Breast epithelium (tissue), 4 donors: ENCODE measurements at places on chromosomes 2 and 18. TPM values are rescaled to one million over a fixed set of nuclear protein-coding genes. Genes with fewer than 3 reads are reported as not detected.

- no peaks in the 10 kb centered on the region for H3K36me3 ChIP-seq
- no peaks in the 10 kb centered on the region for H3K4me1 ChIP-seq
- no peak overlapping the region for H3K4me3 ChIP-seq
Observed at GRCh38 chr2:40254611-40255010, 197.3 kb downstream of the SLC8A1 start.

DNA sequence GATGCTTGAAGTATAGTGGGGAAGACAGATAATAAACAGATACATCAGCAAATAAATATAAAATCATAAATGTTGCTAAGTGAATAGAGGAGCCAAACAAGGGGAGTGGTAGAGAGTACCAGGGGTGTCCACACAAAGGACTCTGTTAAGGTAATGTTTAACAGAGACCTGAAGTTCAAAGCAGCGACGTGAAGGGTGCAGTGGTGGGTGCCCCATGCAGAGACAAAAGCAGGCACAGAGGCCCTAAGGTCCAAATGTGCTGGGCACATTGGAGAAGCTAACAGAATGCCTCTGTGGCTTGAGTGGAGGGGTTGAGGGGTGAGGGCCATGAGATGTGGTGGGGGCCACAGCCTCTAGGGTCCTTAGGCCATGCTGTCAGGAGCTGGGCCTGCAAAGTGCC, 109.1 kb downstream of the POLE4 start:
- no peak for DNase-seq
- no peaks in the 10 kb centered on the region for H3K36me3 ChIP-seq
- H3K4me3 ChIP-seq = no peak overlapping the region
- H3K4me1 ChIP-seq = no peaks in the 10 kb centered on the region

- no peaks in the 10 kb centered on the region for H3K27me3 ChIP-seq
- no peaks in the 10 kb centered on the region for H3K36me3 ChIP-seq
- H3K27ac ChIP-seq = no peak overlapping the region
- H3K4me1 ChIP-seq = no peaks in the 10 kb centered on the region
Observed at GRCh38 chr2:80365762-80366161, 61.2 kb upstream of the LRRTM1 start.

DNA sequence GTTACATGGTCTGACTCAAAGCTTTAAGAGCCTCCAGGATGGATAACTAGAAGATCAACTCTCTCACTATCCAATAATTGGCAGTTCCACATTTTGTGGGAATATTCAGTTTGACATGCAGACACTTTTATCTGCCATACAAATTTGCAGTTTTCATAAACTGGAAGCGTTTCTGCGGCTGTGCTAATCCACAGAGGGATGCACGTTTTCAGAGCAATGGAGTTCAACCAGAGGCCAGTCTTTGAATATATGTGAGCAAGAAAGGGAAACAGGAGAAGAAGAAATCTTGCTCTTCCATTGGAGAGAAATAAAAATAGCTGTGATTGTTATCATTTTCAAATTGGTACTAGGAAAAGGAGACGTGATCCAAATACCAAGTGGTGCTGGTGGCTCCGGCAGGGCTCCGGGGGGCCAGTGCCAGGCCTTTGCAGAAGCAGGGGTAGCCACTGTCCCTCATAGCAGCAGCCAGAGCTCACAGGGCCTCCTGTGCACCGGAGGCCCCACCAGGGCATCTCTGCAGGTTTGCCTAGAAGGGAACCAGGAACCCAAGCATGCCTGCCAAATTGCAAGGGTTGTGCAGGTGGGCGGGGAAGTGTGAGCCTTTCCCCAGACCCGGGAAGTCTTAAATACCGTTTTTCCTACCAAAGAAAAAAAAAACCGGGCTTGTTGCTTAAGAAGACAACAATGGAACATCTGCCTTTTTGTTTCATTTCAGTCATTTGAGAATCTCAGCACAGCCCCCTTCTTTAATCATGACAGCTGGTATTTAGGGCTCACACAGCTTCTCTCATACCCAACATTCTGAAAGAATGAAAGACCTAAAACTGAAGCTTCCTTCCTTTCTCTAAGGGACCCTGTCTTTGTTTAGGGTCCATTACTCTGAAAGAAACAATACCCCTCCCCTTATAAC, 791.1 kb upstream of the SOX11 start:
- no peaks in the 10 kb centered on the region for H3K27me3 ChIP-seq
- no peak overlapping the region for H3K27ac ChIP-seq
- no peaks in the 10 kb centered on the region for H3K4me1 ChIP-seq

DNA sequence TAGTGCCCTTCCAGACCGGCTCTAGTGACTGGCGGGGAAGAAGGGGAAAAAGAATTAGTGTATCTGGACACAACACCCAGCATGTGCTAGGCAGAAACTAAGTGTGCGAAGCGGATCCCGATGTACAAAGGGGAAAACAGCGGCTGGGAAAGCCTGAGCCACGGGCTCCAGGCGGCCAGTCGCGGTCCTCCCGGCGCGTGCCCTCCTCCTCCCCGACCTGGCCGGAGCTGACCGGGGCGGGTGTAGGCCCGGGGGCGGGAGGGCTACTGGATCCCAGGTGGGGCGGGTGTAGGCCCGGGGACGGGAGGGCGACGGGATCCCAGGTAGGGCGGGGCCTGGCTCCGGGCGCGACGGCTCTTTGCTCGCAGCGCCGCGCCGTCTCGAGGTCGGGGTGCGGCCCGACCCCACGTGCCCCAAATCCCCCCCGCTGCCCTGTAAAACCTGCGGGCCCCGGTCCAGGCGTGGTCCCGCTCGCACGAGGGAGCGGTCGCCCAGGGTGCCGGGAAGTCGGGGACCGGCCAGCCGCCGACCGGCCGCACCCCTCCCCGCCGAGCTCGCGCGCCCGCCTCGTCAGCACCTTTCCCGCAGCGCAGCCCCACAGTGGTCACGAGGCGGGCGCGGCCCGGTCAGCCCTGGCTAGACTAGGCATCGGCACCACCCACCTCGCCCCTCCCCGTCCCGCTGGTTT, 48.8 kb downstream of the C2orf42 start:
- no peaks in the 10 kb centered on the region for H3K27me3 ChIP-seq
- peak overlapping the region; percentile 99 for H3K27ac ChIP-seq
- H3K36me3 ChIP-seq = no peaks in the 10 kb centered on the region
- peak overlapping the region; percentile 74 for H3K4me3 ChIP-seq

DNA sequence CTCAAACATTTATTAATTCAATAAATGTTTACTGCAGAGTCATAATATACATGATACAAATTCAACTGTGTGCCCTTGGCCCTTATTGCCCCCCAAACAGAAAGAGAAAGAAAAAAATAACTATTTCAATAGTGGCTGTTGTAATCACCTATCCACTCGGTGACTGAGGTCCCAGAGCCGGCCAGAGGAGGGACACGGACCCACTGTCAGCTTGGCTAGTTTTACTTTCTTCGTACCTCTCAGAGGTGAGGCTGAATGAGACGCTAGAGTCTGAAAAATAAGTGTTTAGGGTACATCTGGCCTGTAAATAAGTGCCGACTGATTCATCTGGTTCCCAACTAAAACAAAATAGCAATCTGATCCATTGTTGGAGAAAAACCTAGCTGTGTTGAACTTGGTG, 31.3 kb upstream of the FZD7 start:
- H3K36me3 ChIP-seq = no peaks in the 10 kb centered on the region
- H3K4me3 ChIP-seq = no peak overlapping the region
- no peaks in the 10 kb centered on the region for H3K27me3 ChIP-seq
- DNase-seq = no peak
- no peak overlapping the region for H3K27ac ChIP-seq

DNA sequence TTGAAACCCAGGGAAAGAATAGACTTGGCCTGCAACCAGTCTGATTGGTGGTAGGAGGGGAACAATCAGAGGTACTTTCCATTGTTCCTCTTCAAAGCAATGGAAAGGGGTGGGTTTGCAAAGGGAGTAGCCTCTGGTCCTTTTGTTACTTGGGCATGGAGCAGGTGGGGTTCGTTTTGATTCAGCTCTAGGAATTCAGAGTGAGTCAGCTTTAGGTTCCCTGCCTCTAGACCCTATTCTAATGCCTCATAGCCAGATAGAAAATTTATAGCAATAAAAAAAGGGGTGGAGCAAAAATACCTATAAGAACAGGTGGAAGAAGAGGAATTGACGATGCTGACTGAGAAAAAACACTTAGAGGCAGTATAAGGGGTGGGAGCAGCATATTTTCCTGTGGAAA, 636.4 kb downstream of the PLCL1 start:
- no peaks in the 10 kb centered on the region for H3K4me1 ChIP-seq
- DNase-seq = no peak
- no peaks in the 10 kb centered on the region for H3K36me3 ChIP-seq
- no peak overlapping the region for H3K4me3 ChIP-seq
- no peak overlapping the region for H3K27ac ChIP-seq

GRCh38 chr2:197673106-197673505, 2.3 kb downstream of the RFTN2 start:
- H3K36me3 ChIP-seq = no peaks in the 10 kb centered on the region
- no peaks in the 10 kb centered on the region for H3K4me1 ChIP-seq
- H3K27me3 ChIP-seq = no peaks in the 10 kb centered on the region

GRCh38 chr18:48953104-48953706, 2.4 kb upstream of the SMAD7 start:
- no peaks in the 10 kb centered on the region for H3K27me3 ChIP-seq
- peak overlapping the region; percentile 99 for H3K27ac ChIP-seq
- peak overlapping the region; percentile 97 for H3K4me3 ChIP-seq
- DNase-seq = no peak
- H3K4me1 ChIP-seq = peaks cover 3% of the 10 kb centered on the region

The CXCR4 gene
- 32.4 TPM for total RNA-seq

- no peaks in the 10 kb centered on the region for H3K36me3 ChIP-seq
- H3K4me3 ChIP-seq = no peak overlapping the region
- DNase-seq = no peak
- H3K27me3 ChIP-seq = no peaks in the 10 kb centered on the region
- H3K4me1 ChIP-seq = no peaks in the 10 kb centered on the region
Observed at GRCh38 chr18:34694591-34695165, 15.4 kb upstream of the DTNA start.

DNA sequence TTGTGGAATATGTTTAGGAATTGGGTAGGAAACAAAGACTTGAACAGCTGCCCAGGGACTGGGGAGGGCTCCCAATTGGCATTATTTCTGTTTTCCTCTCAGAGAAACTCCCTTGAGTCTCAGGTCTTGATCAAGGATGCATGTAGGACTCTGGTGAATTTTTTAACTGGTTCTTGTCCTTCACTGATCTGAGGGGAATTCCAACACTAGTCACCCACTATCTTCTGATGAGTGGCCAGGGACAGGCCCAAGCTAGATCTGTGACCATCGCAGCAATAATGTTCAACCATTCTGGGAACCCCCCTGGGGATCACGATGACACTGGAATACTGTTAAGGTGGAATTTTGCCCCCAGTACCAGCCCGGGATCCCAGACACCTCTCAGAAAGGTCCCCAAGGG, 132.0 kb downstream of the SH3BP4 start:
- no peak overlapping the region for H3K27ac ChIP-seq
- no peak for DNase-seq
- H3K36me3 ChIP-seq = no peaks in the 10 kb centered on the region
- no peaks in the 10 kb centered on the region for H3K4me1 ChIP-seq
- H3K27me3 ChIP-seq = no peaks in the 10 kb centered on the region
- no peak overlapping the region for H3K4me3 ChIP-seq

DNA sequence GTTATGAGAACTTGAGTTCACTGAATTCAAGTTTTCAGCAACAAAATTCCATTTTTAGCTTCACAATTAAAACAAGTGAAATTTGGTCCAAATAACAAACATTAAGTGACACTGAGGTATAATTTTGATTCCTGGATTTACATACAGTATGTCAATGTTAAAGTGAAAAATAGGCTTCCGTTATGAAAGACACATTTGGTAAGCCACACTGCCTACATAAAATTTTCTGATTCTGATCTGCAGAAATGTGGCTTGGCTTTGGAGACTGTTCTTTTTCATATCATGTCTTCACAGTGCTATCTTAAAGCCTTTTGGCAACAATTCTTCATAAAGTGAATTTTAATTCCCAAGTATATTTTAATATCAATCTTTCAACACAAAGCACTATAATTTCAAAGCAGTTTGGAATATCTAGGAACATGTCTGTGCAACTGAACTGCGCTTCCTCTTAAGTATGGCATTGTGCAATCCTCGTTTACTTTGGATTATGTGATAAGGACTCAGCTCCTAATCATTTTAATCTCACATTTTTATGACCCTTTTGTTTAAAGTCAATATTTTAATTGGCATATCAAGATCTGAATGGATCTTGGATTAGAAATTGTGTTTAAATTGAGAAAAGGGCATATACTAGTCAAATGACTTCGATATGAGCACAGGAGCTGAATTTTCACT, 60.0 kb downstream of the RBMS1 start:
- no peaks in the 10 kb centered on the region for H3K27me3 ChIP-seq
- H3K36me3 ChIP-seq = no peaks in the 10 kb centered on the region
- H3K4me3 ChIP-seq = no peak overlapping the region

GRCh38 chr2:107393516-107393915, 433.2 kb upstream of the RGPD4 start:
- no peak for DNase-seq
- H3K36me3 ChIP-seq = no peaks in the 10 kb centered on the region
- no peak overlapping the region for H3K27ac ChIP-seq
- no peaks in the 10 kb centered on the region for H3K27me3 ChIP-seq
- H3K4me3 ChIP-seq = no peak overlapping the region
- H3K4me1 ChIP-seq = no peaks in the 10 kb centered on the region

The ITPRIPL1 gene
- total RNA-seq = 11.1 TPM

- no peaks in the 10 kb centered on the region for H3K27me3 ChIP-seq
- H3K36me3 ChIP-seq = no peaks in the 10 kb centered on the region
- no peak for DNase-seq
- no peak overlapping the region for H3K27ac ChIP-seq
- H3K4me1 ChIP-seq = no peaks in the 10 kb centered on the region
- no peak overlapping the region for H3K4me3 ChIP-seq
Observed at GRCh38 chr18:45562567-45563479, 52.5 kb upstream of the SLC14A2 start.

DNA sequence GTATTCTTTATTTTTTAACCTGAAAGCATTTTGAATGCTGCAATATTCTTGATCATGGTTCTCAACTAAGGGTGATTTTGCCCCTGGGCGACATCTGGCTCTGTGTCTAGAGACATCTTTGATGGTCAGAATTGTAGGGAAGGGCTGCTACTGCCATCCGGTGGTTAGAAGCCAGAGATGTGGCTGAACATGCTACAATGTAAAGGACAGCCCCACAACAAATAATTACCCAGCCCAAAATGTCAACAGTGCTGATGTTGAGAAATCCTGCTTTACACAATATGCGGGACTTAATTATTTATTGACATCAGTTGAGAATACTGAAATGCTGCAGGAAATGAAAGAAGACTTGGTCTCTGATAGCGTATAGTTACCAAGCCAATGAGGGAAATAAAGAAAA, 37.5 kb upstream of the SERPINB2 start:
- no peak overlapping the region for H3K27ac ChIP-seq
- no peaks in the 10 kb centered on the region for H3K27me3 ChIP-seq
- H3K4me1 ChIP-seq = no peaks in the 10 kb centered on the region
- H3K36me3 ChIP-seq = no peaks in the 10 kb centered on the region
- no peak for DNase-seq
- H3K4me3 ChIP-seq = no peak overlapping the region

The CSRNP3 gene
- 2.0 TPM for total RNA-seq

The REG3G gene
- not detected for total RNA-seq

- DNase-seq = no peak
- no peak overlapping the region for H3K27ac ChIP-seq
- no peak overlapping the region for H3K4me3 ChIP-seq
Observed at GRCh38 chr2:127027715-127028114, 79.2 kb downstream of the BIN1 start.

The ALPP gene
- not detected for total RNA-seq

- H3K27me3 ChIP-seq = no peaks in the 10 kb centered on the region
- no peaks in the 10 kb centered on the region for H3K36me3 ChIP-seq
- DNase-seq = no peak
- no peak overlapping the region for H3K4me3 ChIP-seq
- H3K4me1 ChIP-seq = no peaks in the 10 kb centered on the region
Observed at GRCh38 chr2:112165296-112165695, 27.1 kb downstream of the FBLN7 start.
